GM20000 (cell line): ENCODE measurements at places on chromosomes 6 and 20.

DNA sequence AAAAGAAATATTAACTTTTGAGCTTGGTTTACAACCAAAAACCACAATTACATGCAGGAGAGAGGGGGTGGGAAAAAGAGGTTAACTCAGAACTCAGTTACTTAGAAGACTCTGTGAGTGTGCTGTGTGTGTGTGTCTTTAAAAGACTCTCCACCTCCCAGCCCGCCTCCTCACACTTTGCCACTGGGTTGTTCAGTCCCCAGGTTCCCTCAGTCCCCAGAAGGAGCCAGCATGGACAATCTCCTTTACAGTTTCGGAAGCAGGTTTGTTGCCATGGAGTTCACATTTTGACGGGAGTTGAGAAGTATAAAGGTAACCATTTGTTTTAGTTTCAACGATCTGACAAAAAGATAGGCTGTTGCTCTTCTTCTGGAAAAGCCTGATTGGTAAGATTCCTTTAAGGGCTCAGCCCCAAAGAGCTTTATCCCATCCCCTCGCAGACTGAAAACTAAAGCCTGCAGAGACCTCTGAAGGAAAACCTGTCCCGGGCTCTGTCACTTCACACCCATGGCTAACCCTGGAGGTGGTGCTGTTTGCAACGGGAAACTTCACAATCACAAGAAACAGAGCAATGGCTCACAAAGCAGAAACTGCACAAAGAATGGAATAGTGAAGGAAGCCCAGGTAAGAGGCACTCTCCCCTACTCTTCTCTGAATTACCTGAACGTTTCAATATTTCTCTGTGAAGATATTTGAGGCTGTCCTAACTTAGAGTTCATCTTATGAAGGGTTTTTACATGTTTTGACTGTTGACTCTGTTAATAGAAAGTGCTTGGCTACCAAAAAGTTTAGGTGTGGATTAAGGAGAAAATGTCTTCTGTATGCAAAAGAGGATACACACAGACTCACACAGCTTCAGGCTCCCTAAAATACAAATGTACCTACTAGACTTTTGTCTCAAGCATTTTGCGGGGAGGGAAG is at the start of gene SPTLC3:
Gene SPTLC3 (plus strand): TSS at position 212 of the 921 bp plus-strand sequence. CDS start 296 bp downstream, at position 508.
- no peak for DNase-seq

DNA sequence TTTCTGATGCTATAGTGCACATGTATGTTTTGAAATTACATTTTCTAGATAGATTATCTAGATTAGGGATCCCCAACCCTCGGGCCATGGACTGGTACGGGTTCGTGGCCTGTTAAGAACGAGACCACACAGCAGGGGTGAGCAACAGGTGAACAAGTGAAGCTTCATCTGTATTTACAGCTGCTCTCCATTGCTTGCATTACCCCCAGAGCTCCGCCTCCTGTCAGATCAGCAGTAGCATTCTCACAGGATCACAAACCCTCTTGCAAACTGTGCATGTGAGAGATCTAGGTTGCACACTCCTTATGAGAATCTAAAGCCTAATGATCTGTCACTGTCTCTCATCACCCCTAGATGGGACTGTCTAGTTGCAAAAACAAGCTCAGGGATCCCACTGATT is 10.4 kb downstream of the CEP57L1 start:
- DNase-seq = no peak

DNA sequence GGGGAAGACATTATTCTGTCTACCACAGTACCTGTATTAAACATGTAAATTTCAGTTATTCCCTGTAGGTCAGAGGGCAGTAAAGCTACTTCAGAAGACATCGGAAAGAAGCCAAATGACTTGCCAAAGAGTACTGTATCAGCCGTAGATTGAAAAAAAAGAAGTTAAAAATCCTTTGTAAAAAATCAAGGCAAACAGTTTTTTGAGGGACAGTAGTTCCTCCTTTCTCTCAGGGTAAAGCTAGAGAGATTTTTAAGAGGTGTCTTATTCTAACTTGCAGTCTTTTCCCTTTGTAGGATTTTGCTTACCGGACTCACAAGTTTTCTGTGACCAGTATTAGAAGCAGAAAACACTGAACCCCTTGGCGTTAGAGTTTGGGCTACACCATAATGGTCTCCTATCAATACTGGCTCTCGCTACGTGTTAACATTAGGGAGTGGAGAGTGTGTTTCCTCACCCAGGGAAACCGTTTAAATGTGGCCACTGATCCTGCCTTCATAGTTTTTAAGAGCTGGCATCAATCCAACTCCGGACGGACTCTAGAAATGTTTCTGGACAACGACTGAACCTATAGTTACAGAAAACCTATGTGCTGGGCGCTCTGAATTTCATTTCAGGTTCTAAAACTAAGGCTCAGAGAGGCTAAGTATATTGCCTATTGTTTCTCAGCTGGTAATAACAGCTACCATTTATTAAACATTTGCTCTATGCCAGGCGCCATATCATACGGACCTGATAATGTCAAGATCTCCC is 1.3 kb upstream of the ASXL1 start:
- no peak for DNase-seq

DNA sequence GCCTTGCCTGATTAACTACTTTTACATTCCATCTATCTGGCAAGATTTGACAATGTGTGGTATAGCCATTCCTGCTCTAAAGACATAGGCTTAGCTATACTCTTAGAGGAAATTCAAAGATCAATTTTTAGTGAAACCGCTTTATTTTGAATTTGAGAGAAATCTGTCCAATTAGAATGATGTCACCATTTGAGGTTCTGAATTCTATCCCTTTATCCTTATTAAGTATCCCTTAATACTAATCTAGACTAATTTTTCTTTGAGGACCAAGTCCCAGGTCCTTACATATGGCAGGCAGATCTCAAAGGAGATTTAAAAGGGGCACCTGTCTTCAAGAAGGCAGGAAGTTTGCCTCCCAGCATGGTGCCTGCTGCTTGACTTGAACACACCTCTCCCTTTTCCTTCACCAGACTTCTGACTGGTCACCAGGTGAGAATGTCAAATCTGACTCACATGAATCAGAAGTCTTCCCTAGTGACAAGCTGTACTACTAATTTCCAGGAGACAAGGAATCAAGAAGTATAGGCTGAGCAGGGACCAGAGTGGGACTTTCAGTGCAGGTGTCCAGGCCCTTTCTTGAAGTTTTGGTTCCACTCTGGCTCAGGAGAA is 15.0 kb upstream of the MRAP2 start:
- DNase-seq = no peak

- DNase-seq = no peak
Measured at GRCh38 chr20:53530440-53530839, 63.2 kb downstream of the ZNF217 start.

DNA sequence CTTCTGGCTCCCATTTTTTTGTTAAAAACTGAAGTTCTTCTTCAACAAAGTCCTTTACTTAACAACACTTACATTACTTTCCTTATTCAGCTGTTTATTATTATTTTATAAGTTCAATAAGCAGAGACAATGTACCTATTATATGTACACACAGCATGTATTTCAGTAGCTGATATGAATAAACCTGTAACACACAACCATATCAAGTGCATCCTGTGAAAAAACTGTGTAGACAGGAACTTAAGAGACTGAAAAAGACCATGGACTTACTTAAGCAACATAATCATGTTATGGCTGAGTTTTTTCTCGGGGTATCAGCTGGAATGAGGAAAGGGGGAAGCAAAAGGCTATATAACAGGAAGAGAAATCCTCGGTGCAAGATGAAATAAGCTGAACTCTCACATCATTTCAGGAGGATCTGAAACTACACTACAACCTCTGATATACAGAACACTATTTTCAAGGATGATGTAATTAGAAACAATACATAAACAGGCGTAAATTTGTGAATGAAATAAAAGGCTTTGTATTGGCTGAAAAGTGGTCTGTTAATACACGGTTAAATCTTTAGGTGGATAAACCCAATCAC is 70.9 kb downstream of the REV3L start:
- DNase-seq = no peak

DNA sequence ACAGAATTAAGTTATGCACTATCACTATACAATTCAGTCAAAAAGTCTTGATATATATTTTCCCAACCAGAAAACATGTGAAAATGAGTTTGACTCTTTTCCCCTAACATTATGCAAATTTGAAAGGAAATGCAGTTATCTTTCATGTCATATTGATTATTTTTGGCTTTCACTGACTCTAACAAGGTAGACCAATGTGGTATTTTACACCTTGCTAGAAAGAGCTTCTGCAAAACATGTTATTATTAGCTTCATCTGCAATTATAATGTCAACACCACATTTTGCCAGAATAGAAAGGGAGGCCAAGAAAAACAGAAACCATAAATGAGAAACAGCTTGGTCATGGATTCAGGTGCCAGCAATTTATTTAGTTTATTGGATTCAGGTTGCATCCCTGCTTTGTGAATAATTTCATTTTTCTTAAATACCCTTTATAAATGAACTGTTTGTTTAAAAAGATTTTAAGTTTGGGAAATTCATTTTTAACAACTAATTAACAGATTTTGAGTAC is 226.1 kb upstream of the GJE1 start:
- no peak for DNase-seq

DNA sequence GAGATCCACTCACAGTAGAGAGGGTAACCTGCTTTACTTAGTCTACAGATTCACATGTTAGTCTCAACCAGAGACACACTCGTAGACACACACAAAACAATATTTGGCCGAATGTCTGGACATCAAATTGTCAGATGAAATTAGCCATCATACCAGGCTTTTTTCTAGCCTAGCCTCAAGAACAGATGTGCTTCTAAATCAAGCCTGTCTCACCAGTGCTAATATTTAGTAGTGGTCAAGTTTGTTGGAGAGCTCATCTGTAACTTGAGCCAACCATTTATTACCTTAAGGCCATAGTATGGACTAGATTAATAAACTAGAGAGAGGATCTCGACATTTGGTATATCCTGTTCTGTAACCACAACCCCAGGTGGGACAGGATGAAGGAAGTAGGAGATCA is 1118.8 kb upstream of the MAP3K7 start:
- no peak for DNase-seq

GRCh38 chr20:44005661-44006060 is 91.0 kb downstream of the TOX2 start:
- no peak for DNase-seq

- peak; percentile 76 for DNase-seq
Measured at GRCh38 chr20:4844751-4845465, 123.2 kb downstream of the PRND start.

- peak; percentile 53 for DNase-seq
Measured at GRCh38 chr20:17904027-17904426, 64.6 kb downstream of the SNX5 start.

- no peak for DNase-seq
Measured at GRCh38 chr20:53751620-53752318, 158.1 kb upstream of the ZNF217 start.

DNA sequence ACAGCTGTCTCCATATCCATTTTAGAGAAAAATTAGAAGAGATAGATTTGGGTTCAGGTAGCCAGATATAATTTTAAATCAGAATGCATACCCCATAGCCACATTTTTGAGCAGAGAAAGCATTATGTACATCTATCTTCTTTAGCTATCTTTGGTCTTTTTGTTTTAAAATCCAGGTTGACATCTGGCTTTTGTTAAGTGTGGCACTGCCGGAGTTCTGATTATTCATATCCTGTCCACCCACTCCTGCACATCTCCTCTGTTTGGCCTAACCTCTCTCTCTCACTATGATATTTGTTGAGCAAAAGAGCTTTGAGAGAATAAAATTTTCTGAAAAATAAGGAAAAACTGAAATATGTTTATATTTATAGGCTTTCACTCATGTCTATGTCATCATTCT is 189.7 kb downstream of the PACRG start:
- DNase-seq = no peak

GRCh38 chr6:135535989-135536414 is 38.5 kb upstream of the AHI1 start:
- DNase-seq = peak; percentile 46

DNA sequence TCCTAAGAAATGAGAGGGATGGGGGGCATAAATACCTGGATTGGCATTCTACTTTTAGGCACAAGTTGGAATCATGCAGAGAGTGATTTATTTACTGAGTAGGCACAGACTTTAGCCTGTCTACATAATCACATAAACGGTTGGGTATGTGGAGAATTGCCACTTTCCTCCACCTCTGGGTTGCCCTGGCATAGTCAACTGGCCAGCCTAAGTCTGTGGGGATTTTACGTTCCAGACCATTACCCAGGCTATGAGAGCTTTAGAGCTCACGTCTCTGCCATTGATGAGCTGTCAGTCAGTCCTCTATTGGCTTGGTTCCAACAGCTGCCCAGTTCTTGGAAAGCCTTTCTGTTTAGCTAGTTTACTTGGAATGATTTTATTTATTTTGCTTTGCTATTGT is 5.0 kb upstream of the BHLHE23 start:
- DNase-seq = no peak

DNA sequence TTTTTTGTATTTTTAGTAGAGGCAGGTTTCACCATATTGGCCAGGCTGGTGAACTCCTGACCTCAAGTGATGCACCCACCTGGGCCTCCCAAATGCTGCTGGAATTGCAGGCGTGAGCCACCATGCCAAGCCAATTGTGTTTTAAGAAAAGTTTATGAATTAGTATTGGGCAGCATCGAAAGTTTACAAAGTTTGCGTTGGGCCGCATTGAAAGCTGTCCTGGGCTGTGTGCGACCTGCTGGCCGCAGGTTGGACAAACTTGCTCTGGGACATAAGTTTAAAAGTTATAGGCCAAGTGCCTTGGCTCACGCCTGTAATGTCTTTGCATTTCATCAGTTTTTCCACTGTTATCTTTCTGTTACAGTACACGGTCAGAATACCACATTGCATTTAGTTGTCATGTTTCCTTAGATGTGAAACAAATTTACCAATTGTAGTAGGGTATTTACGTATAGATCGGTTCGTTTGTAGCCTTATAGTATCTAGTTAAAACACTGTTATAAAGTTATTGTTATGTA is 39.5 kb downstream of the ASXL1 start:
- no peak for DNase-seq

GRCh38 chr20:44209686-44210405 is 725 bp downstream of the OSER1 start:
- DNase-seq = no peak

DNA sequence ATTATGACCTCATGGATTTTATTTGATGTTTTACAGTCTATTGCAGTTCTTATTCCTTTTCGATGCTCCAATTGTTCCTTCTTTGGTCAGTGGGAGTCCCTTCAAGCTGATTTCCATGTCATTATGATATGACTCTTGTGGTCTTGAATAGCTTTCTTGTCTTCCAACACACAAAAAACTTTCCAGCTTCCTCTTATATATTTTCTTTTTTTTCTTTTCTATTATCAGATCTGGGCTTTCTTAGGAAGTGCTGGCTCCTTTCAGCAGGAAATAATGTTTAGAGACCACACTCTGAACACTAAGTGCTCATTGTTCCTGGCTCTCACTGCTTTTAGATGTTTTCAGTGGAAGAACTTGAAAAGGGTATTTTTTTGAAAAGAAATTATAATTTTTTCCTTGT is 3.1 kb upstream of the SLC17A1 start:
- no peak for DNase-seq

DNA sequence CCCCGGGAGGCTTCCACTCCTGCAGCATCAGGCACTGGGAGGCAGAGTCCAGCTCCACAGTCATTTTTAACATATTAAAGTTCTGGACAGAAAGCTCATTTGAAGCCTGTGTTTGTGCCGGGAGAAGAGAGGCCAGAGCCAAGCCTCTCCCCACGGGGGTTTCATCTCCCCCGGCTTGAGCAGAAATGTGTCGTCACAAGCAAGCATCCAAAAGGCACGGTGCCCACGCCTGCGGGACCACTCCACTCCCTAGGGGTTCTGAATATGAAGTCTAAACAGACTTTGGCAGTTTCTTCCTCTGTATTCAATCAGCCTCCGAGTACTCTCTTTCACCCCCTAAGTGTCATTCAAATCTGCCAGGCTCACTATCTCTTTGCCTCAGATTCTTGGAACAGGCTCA is 75.3 kb downstream of the STK35 start:
- DNase-seq = no peak

GRCh38 chr6:79353226-79353625 is 118.7 kb upstream of the HMGN3 start:
- DNase-seq = no peak
